ENCODE measurements at places on chromosomes 7 and 10. TPM values are rescaled to one million over a fixed set of nuclear protein-coding genes. Genes with fewer than 3 reads are reported as not detected.

SERPINE1 gene
- 14.5 TPM for total RNA-seq

ZNF804B gene
- 0.35 TPM for total RNA-seq

CALHM1 gene
- total RNA-seq, result not detected

KLF6 gene
- 48.2 TPM for total RNA-seq

PTF1A gene
- 70.8 TPM for total RNA-seq

ELFN1 gene
- 0.76 TPM for total RNA-seq

RGR gene
- total RNA-seq, result not detected

DENND2A gene
- total RNA-seq, result 1.8 TPM

NODAL gene
- not detected for total RNA-seq

TMEM270 gene
- 0.25 TPM for total RNA-seq

KCP gene
- total RNA-seq, result 0.46 TPM

EN2 gene
- not detected for total RNA-seq
